ENCODE measurements at places on chromosomes 11 and 22.

DNA sequence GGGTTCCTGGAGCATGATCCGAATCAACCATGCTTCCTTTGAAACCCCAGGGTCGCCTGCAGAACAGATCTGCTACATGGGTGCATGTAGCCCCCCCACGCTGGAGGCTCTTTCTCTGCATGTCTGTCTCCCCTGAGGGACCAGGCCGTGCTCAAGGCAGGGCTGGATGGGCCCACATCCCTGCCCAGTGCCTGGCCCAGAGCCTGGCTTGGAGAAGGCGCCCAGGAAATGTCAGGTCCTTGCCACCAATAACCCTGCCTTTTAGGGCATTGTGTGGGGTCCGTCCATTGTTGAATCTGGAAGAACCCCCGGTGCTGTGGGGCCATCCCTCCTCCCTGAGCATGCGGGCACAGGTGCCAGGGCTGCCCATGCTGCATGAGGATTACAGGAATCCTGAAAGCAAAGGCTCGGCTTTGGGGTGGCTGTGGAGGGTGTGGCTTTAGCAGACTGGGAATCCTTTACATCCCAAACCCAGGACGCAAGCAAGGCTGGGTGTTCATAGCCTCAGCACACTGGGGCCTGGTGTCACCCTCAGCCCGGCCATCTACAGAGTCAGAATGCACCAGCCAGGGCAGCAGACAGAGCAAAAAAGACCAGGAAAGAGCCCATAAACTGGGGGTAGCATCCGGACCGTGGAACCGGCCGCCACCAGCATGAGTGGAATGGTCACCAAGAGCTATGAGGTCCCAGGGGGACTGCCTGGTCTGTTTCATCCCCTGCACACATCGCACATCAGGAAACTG, 48.2 kb downstream of the RTL6 start:
- DNase-seq = no peak

DNA sequence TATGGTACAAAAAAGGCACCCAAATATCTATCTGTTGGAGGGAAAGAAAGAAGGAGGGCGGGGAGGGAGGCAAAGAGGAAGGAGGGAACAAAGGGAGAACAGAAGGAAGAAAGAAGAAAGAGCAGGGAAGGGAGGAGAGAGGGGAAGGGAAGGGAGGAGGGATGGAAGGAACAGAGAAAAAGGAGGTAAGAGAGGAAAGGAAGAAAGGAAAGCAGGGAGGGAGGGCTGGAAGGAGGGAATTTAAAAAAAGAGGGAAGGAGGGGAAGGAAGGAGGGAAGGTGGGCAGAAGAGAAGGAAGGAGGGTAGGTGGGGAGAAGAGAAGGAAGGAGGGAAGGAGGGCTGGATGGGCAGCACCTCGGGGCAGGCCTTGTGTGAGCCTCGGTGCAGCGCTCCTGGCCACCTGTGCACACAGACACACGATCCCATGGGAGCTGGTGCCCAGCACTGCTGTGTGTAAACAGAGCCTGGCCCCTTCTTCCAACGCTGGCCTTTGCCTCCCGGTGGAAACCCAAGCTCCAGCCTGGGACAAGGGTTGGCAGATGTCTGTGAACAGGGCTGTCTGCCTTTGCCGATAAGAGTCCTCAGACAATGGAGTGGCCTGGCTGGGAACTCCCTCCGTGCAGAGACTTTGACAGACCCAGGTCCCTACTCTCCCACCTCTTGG, 23.2 kb downstream of the SMIM38 start:
- DNase-seq = no peak

DNA sequence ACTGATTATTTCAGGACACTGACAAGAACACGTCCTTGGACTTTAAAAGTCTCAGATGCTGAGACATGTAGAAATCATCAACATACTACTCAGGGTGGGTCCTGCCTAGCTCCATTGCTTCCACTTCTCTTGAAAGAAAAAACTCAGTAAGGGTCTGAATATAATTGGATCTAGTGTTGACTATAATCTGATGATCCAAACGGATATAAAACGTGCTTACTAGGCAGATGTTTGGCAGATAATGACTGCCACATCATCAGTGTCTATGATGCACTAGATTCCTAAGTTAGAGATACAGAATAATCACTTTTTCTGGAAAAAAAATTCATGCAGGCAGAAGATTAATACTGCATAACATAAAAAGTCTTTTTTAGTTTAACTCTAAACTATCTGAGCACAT, 21.6 kb downstream of the GUCY1A2 start:
- DNase-seq = no peak

DNA sequence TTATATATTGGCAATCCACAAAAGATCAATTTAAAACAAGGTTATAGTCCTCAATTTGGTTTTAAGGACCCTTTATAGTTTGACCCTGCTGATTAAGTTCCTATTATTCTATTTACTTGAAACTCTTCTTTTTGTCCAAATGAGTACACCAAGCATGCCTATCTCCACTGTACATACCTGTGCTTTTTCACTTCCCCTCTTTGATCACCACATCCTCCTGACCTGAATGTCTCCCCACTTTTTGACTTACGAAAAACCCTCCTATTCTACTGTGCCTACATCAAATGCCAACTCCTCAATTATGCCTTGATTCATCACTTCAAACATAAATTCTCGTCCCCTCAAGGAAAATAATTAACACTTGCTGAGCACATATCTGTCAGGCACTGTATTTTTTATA, 113.5 kb downstream of the SOX6 start:
- no peak for DNase-seq

GRCh38 chr11:70204466-70204799, 1.3 kb downstream of the FADD start:
- no peak for DNase-seq

GRCh38 chr11:111851636-111852035, 19.7 kb downstream of the ALG9 start:
- no peak for DNase-seq

DNA sequence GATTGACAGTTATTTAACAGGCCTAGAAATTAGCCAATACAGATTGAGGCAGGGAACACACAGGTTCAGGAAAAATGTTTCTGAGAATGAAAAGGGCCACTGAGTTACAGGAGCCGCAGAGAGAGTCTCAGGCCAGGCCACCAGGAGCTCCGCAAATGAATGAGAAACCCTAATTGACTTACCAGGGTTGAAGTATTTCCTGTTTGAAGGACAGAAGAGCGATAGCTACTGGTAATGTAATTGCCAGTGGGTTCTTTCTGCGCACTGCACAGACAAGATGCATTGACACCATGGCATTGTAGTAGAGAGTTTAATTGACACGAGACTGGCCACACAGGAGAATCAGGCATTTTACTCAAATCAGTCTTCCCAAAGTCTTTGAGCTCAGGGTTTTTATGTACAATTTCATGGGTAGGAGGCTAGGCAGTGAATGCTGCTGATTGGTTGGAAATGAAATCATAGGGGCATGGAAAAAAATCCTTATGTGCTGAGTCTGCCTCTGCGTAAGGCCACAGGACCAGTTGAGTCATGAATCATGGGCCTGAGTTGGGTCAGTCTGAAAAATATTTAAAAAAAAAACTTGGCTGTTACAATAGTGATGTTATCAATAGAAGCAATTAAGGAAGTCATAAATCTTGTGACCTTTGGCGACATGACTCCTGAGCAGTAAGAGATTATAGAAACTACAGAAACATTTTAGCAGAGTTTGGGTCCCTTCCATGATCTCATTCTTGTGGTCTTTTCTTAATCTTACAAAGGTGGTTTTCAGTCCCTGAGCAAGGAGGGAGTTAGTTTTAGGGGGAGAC, 203.8 kb downstream of the CASP12 start:
- DNase-seq = peak; percentile 99

DNA sequence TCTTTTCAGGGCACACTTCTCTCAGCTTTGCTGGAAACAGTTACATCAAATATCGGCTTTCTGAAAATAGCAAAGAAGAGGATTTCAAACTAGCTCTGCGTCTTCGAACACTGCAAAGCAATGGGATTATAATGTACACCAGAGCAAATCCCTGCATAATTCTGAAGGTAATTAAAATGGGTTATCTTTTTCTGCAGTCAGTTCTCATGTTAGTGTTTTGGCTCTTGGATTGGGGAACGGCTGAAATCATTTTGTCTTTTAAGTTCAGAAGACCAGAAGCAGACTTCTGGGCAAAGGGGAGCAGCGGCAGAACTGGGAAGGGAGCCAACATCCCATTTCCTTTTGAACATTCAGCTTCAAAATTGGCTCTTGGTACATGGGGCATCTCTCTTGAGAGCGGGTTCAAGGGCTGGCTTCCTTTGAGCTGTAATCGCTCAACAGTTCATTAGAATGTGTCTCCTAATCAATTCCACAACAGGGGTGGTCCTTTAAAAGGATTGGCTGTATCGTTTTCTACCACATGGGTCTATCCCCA, 110.2 kb upstream of the MTNR1B start:
- DNase-seq = no peak

- DNase-seq = no peak
Observed at GRCh38 chr11:20351751-20352262, 11.7 kb upstream of the HTATIP2 start.

GRCh38 chr11:89436071-89436470, 55.1 kb downstream of the NOX4 start:
- DNase-seq = peak; percentile 41

- no peak for DNase-seq
Observed at GRCh38 chr11:63905179-63905578, 11.8 kb downstream of the RCOR2 start.
